ENCODE measurements at places on chromosomes 2 and 18.

DNA sequence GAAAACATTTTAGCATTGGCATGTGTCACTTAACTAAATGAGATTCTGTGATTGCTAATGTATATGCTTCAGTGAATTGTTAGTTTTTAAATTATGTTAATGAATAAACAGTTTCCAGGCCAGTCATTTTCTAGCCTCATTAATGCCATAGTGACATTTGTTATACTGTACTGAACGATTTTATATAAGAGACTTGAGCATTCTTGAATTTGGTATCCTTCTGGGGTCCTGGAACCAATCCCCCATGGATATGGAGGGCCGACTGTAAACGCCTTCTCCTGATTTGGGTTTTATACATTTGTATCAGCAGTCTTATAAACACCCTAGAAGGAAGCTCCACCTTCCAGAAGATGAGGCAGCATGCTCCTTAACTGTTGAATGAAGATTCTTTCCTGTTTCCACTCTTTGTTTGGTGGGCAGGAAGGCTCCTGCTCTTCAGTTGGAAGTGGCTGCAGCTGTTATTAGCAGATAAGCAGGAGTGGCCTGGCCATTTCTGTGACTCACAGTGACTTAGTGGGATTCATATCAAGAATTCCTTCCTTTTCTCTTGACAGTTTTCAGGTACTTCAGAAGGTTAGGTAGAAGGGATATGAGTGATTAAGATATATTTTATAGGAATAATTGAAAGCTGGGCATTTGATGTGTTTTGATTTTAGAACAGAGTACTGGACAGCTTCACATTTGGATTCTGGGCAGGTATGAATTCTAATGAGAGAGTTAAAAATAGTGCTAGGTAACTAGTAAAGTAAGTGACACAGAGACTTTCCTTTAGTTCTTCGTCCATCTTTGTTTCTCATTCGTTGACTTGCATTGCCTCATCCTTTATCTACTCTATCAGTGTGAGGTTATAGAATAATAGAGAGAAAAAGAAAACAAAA is 124.9 kb downstream of the PLCL1 start:
- DNase-seq, result no peak

DNA sequence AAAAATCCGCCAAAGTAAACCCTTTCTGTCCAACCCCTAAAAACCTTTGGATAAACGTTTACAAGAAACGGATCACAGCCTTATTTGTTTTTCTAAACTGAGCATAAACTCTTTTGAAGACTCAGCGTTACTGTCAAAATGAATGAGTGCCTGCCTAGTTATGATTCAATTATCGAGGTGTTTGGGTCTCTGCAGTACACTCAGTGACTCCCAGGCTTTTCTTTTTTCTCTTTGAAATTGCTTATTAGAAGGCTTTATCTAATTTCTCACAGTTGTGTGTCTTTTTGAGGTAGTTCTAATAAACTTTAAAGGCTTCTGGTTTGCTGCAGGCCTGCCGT is 663 bp downstream of the RHBDD1 start:
- DNase-seq, result no peak

GRCh38 chr18:62328586-62329525 is 3.7 kb downstream of the TNFRSF11A start:
- DNase-seq, result no peak

GRCh38 chr2:32772638-32773447 is 145.0 kb downstream of the TTC27 start:
- DNase-seq, result no peak

DNA sequence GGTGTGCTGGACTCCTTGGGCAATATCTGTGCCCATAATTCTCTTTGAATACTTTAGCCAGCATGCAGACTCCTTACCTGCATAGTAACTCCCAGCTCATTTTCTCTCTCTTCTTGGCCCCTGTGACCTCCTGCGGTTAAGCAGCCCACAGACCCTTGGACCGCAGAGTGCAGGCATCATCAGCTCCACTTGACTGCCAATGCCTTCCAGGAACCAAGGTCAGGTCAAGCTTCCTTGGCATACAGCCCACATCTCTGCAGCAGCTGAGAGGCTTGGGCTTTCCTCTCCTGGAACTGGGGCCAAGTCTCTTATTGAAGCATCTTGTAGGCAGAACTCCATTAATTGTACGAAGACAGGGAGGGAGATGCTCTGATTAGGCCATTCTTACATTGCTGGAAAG is 130.1 kb upstream of the PIEZO2 start:
- no peak for DNase-seq

- DNase-seq, result peak; percentile 53
These were observed 26.0 kb upstream of the NOTO start for GRCh38 chr2:73176205-73176880.

GRCh38 chr2:213691351-213691750 is 407.1 kb downstream of the SPAG16 start:
- no peak for DNase-seq

- peak; percentile 51 for DNase-seq
These were observed 171.5 kb downstream of the CELF4 start for GRCh38 chr18:37393945-37394609.

DNA sequence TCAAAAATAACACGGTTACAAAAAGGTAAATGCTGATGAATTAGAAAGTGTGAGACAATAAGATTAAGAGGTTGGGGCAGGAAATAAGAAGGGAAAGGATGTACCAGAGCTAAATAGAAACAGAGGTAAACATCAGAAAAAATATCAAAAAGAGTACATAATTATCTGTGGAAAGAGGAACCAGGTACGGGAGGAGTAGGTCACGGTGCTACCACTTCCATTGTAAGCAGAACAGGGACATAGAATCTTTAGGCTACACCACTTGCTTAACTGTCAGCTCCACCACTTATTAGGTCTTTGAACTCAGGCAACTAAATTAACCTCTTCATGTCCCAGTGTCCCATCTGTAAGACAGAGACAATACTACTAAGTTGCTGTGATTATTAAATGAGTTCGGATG is 350.3 kb downstream of the LRATD1 start:
- DNase-seq, result no peak

GRCh38 chr2:26364669-26365068 is 18.1 kb upstream of the ADGRF3 start:
- no peak for DNase-seq

DNA sequence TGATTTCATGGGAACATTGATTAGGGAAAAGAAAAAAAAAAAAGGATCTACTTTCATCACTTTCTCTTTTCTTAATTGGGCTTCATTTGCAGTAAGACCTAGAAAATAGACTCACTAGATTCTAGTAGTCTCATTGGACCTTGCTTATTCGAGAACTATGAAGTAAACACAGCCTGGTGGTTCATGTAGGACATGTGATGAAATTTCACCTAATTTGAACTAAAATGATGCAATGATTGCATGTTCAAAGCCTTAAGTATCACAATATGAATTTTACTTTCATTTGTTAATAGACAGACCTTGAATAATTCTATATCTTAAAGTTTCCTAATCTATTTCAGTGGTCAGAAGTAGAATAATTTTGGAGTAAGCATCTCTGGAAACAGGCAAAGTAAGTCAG is 688.9 kb upstream of the NRXN1 start:
- DNase-seq, result no peak

Data from colonic mucosa (tissue), 4 donors.